Stimulated activated CD4-positive, alpha-beta T cell treated with anti-CD3 and anti-CD28 coated beads, Interleukin-2, amount 100 ng/mL, for 4 hours (primary cell): ENCODE measurements at places on chromosomes 5 and 9.

GRCh38 chr5:178849316-178849715 is 10.4 kb upstream of the ZNF354B start:
- DNase-seq: no peak

GRCh38 chr5:150067405-150067960 is 18.9 kb downstream of the CSF1R start:
- DNase-seq: no peak

- DNase-seq: no peak
Measured at GRCh38 chr5:173288632-173289031, 39.6 kb downstream of the STC2 start.

GRCh38 chr9:129353697-129354336 is 175.8 kb upstream of the IER5L start:
- no peak for DNase-seq

DNA sequence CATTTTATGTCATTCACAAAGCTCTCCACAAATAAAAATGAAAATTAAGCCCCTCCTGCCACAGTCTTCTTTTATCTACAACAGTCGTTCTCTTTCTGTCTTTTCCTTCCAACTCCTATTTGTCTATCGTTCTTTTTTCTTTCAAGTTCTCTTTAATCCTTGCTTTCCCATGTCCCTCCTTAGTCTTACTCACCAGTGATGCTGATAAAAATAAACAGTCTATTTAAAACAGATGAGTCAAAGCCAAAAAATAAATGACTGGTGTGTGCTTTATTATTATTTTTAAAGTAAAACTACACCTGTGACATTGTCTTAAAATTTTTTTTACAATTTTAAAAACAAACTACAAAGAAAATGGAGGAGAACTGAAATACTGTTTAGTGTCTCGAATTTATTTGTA is 137.1 kb upstream of the TMEM161B start:
- no peak for DNase-seq

DNA sequence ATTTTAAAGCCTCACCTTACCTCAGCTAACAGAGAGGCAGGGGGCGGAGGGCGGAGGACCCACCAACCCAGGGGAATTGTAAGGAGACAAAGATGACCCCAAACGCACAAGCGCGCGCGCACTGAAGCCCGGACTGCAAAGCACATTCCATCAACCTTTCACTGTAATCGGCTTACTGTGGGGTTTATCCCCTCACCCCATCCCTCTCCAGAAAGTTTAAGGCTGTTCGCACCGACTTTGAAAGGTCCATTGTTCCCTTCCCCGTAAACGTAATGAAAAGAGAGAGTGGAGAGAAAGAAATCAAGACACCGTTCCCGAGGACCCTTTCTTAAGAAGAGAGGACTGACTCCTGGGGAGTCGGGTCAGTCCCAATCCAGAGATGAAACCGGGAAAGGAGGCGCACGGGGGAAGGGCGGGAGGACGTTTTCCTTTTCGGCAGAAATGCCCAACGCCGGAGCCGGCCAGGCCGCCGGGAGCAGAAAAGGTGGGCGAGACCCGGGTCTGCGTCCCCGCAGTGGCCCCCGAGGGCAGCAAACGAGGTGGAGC is 464 bp downstream of the CEMIP2 start:
- DNase-seq: no peak

DNA sequence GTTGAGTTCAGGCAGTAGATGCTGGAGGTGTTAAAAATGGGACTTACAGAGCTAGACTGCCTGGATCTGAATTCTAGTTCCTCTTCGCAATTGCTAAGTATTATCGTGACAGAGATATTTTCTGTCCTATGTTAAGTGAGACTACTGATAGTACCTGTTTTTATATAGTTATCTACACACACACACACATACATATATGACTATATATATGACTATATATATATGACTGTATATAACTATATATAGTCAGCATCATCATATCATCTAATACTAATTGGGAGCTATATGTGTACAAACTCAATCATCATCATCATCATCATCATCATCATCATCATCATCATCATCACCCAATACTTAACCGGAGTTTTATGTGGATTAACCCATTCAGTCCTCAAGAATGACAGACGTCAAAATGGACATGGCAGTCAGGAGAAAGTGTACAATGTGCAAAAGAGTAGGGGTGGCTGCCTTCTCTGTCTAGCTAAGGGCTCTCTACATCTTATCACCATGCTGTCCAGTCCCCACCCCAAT is 7.3 kb downstream of the PIK3R1 start:
- DNase-seq: no peak

GRCh38 chr5:86570427-86571083 is 47.2 kb upstream of the COX7C start:
- DNase-seq: no peak

GRCh38 chr9:127185931-127186781 is 63.7 kb upstream of the ANGPTL2 start:
- no peak for DNase-seq

DNA sequence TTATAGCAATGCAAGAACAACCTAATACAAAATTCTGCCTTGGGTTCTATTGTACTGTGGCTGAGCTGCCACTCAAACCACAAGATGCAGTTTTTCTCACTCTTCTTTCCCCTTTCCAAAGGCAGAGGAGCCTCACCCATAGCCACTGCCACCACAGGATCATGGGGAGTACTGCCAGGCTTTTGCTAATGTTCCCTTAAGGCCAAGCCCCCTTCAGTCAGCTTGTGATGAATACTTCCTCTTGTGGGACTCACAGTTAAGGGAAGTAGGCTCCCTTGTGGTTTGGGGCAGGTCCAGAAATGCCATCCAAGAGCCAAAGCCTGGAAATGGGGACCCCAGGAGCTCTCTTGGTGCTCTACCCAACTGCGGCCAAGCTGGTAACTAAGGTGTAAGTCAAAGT is 258.7 kb downstream of the SPATA31D1 start:
- no peak for DNase-seq

DNA sequence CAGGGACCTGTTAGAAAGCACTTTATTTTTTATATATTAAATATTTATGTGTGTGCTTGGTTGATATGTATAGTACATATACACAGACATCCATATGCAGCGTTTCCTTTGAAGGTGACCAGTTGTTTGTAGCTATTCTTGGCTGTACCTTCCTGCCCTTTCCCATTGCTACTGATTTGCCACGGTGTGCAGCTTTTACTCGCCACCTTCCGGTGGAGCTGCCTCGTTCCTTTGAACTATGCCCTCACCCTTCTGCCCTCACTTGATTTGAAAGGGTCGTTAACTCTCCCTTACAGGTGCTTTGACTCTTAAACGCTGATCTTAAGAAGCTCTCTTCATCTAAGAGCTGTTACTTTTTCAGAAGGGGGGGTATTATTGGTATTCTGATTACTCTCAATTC is 20.5 kb downstream of the RGMB start:
- no peak for DNase-seq

DNA sequence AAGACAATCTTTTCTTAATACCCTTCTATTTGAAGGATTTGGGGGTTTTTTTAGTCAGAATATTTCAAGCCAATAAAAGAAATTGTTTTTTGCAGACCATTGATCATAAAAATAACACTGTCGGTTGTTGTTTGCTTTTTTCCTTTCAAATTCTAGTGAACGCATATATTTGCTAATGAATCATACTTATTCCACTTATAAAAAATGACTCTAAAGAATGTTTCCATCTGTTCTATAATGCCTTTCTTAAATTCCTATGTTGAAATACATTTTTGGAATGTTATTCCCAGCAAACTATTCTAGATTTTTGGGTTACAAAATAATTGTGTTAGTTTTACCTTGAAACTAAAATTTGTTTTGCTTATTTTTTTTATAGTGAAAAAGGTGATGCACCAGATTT is 32.2 kb downstream of the CWC27 start:
- no peak for DNase-seq

DNA sequence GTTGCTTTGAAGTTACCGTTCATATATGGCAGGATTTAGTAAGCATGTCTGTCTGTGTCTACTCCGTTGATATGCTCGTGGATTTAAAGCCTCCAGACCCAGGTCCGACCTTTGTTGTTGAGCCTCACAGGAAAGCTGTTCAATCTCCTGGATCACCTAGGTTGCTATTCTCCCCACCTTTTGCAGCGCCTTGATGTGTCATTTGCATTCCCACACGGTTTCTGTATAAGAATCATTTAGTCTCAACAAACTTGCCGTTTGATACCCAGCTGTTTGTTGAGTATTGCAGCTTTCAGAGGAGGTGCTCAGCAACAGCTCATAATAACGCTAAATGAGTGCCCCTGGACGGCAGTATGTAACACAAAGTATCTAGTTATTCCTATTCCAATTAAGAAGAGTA is 1.2 kb upstream of the ADGRV1 start:
- DNase-seq: no peak

DNA sequence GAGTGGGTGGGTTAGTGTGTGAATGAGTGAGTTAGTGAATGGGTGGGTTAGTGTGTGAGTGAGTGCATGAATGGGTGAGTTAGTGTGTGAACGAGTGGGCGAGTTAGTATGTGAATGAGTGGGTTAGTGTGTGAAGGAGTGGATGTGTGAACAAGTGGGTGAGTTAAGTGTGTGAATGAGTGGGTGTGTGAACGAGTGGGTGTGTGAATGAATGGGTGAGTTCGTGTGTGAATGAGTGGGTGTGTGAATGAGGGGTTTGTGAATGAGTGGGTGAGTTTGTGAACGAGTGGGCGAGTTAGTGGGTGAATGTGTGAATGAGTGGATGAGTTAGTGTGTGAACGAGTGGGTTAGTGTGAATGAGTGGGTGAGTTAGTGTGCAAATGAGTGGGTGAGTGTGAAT is 34.0 kb downstream of the NKD2 start:
- DNase-seq: no peak

- no peak for DNase-seq
Measured at GRCh38 chr9:127389381-127390247, 7.4 kb upstream of the SLC2A8 start.

DNA sequence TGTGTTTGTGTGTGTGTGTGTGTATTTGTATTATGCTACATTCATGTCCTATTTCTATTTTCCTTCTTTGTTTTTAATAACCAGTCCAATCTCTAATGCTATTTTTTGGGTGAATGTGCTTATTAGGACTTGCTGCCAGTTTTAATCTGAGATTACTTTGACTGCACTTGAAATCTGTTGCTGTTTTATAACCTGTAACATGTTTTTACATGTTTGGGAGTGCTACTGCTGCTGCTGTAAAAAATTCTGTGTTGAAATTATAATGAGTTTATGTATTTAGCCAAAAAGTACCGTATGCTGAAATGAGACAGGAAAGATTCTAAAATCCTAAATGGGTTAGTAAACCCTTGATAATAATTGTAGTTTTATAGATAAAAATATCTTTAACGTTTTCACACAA is 104.7 kb upstream of the SSBP2 start:
- DNase-seq: no peak

GRCh38 chr9:36818242-36818938 is 215.7 kb downstream of the PAX5 start:
- DNase-seq: no peak

DNA sequence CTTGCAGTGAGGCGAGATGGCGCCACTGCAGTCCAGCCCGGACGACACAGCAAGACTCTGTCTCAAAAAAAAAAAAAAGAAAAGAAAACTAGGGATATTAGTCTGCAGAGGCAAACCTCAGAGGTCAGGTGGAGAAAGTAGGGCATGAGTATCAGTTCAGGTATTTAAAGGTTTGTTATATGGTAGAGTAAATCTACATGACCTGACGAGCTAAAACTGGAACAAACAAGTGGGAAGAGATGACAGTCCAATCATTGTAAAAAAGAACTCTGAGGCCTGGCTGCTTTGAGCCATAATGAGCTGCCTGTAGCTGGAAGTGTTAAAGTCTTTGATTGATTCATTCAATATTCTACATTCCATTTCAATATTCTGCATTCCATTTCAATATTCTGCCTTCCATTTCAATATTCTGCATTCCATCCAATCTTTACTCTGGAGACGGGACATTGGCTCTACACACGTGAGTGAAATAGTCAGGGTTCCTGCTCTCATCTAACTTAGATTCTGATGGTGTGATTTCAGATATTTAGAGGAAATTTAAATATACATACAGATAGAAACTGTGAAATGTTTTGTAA is 28.9 kb upstream of the GRAMD2B start:
- no peak for DNase-seq

DNA sequence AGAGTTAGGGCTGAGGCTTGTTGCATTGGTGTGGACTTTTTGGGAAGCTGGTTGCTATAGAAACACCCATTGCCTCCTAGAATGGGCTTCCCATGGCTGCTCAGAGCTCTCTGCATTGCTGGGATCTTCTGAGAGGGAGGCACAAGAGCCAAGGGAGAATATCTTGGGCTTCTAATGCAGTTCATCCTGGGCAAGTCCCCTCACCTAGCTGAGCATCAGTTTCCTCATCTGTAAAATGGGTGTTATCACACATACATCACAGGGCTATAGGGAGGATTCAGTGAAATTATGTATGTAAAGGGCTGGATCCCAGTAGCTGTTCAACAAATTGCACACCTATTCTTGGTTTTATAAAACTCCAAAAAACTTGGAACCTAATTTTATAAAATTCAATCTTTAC is 106.1 kb upstream of the ALDH1B1 start:
- DNase-seq: no peak

DNA sequence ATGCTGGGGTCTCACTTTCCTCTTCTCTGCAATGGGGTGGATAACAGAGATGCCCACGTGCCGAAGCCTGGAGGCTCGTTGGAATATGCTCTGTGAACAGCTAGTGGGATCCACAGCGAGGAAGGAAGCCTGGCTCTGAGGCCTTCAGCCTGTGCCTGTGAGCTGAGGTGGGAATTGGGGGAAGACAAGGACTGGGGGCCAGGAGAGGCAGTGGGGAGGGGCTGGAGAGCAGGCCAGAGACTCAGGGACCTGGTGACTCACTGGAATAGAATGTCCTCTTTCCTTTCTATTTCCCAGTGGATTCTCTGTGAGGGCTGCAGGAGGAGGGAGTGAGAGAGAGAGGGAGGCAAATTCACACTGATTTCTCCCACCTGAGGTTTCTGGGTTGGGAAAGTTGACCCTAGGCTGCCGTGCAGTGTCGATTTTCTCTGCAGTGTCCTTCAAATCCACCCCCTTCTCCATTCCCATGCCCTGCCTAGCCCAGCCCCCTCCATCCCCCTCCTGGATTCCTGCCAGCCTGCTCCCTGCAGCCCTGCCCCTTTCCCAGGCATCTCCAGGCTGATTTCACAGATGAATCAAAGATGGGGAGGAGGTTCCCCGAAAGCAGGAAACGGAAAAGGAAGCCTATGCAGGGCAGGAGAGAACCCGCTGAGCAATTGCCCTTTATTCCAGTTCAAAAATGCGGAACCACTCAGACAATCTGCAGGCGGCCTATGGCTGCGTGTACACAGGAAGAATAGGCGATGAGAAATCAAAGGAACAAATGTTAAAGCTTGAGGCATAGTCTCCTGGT is 1.4 kb upstream of the SPAAR start:
- DNase-seq: no peak

GRCh38 chr5:88887342-88887741 is 4.4 kb upstream of the MEF2C start:
- DNase-seq: no peak

DNA sequence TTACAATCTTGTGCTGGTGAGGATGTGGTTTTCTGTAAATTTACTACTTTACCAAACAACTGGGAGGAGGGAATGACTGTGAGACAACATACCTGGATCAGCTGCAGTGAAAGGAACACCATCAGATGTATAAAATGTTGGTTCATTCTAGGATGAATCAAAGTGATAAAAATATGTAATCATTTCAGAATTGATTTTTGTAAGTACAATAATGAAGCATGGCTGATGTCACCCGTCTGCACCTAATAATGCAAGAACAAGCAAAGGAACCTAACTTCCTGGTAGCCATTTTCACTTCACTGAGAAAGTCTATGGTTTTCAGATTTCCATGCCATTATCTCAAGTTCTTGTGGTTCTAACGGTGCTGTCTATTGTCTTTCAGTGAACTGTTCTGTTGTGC is 18.7 kb upstream of the C5orf34 start:
- no peak for DNase-seq
